ENCODE measurements at places on chromosomes 13 and 19. TPM values are rescaled to one million over a fixed set of nuclear protein-coding genes. Genes with fewer than 3 reads are reported as not detected.

DNA sequence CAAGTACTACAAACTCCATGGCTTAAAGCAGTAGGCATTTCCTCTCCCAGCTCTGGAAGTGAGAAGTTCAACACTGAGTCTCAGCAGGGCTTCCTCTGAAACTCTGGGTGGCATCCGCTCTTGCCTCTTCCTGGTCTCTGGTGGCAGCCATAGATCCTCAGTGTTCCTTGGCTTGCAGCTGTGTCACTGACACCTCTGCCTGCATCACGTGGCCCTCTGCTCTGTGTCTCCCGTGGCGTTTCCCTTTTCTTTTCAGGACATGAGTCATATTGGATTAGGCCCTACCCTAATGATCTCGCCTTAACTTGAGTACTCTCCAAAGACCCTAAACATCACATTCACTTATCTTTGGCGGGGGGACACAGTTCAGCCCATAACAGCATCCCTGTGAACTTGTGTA lies 466.7 kb downstream of the MYO16 start:
- no peak for DNase-seq

- no peak for DNase-seq
These were observed 2.8 kb downstream of the MAMSTR start for GRCh38 chr19:48716562-48717291.

DNA sequence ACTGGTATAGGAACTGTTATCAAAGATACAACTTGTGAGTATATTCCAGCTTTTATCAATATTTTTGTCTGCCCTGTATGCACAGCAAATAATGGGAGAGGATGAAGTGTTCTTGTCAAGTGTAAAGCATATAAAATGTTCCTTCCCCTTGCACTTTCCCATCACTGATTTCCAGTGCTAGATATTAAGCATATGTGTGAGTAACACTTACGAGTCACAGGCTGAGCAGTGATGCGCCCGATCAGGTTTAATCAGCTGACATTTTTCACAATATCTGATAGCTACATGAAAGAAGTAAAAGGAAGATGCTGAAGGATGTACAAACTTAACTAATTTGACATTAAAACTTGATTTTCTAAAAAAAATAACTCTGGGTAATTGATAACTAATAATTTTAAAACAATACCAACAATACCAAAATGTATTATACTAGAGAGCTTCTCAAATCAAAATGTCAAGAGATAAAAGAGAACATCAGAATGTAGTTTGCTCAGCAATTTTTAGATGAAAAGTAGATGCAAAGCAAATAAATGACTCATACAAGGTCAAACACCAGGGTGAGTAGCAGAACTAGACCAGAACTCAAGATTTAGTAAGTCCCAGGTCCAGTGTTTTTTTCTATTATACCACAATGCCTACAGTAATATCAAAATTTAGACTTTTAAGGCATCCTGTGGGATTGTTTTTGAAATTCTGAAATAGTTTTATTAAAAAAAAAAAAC lies 56.4 kb downstream of the ZDHHC20 start:
- DNase-seq: no peak

- no peak for DNase-seq
These were observed 53.3 kb downstream of the STK24 start for GRCh38 chr13:98523455-98524102.

The U2AF1L4 gene
- 29.7 TPM for total RNA-seq

Measured in activated T-helper 1 cell treated with anti-CD3 and anti-CD28 coated beads, Interleukin-12 subunit alpha, Interleukin-12 subunit beta, Interleukin-2, Interleukin-4 antibody, amounts not matched to agents 30 ng/mL and 10 ng/mL and 1 ng/mL, durations not matched to agents 14 hours and 24 hours and 36 hours (primary cell).